Hematopoietic multipotent progenitor cell treated with erythropoietin and hydrocortisone succinate and interleukin-3 and kit ligand, for 15 days (in vitro differentiated cells): ENCODE measurements at places on chromosomes 5 and 9.

DNA sequence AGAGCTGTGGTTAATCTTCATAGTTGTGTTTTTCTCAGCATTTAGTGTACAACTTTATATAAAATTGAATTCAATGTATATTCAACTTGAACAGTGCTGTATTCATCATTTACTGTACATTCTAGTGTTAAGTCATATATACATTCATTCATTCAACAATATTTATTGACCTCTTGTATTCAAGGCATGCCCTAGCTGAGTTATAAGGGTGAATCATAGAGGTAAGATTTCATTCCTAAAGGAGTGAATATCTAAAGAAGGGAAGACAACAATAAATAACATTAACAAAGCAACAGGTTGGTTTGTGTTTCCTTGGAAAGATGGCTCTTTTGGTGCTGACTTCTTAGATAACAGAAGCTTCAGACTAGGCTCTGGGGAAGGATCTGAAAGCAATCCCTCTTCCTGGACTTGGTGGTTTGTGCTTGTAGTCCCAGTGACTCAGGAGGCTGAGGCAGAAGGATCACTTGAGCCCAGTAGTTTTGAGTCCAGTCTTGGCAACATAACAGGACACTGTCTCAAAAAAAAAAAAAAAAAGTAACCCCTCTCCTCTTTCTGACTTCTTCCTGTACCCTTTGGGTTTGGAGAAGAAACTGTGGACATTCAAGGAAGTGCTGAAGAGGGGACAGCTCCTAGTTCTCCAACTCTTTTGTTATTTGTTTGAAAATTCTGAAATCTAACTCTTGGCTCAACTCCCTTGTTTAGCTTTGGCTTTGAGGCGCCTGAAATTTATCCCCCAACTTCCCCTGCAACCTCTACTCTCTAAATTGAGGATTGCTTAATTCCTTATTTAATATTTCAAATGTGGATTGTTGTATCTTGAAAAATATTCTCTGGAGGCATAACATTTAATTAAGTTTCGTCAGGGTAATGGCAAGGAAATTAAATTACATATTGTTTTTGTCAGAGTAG, 80.2 kb downstream of the OSTF1 start:
- DNase-seq: no peak

DNA sequence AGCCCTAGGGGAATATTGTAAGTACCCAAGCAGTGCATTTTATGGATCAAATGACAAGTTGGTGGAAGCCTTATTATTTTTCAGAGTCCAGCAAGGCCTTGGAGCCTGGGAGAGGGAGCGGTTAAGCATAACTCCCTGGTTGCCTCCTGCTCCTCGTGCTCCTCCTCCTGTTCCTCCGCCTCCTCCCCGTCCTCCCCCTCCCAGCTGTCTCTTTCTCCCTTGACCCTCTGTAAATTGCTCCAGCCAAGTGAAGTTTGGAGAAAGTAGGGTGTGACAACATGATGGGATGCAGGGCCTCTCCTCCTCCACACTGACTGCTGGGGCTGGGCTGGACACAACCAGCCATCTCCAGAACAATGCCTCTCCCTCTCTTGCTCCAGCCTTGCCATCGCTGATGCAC, 586.9 kb downstream of the CCDC171 start:
- no peak for DNase-seq

DNA sequence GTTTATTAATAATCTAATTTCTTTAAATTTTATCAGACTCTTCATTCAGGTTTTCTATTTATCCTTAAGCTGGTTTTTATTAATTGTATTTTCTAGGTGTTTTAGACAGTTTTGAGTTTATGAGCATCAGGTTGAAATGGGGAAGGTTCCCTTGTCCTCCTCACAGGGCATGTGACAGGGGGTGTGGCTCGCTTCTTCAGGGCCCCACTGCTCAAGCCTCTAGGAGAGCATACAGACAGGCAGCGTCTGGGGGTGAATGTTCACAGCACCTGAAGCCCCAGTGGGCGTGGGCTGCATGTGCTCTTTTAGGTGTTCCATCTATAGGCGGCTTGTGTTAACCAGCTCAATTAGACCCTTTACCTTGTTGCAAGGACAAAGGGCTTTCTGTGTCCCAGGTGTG, 78.2 kb upstream of the RUFY1 start:
- no peak for DNase-seq

- no peak for DNase-seq
Observed at GRCh38 chr5:52708463-52708862, 79.3 kb upstream of the ITGA1 start.

DNA sequence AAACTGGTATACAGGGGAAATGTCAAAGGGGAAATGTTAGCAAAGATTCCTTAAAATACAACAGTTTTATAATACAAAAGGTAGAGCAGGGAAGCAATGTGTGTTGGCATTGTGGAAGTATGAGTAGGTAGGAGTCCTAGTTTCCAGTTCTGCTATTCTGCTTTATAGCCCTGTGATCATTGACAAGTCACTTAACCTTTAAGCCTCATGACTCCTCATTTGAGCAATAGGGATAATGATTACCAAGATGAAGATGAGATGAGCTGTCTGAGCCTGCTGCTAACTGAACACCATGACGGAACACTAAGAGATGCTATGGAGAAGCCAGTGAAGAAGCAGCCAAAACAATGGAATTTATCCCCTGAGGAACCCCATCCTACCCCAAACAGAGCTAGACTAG, 251.7 kb downstream of the PAPPA start:
- no peak for DNase-seq

GRCh38 chr5:156515803-156516360, 188.9 kb downstream of the SGCD start:
- no peak for DNase-seq

DNA sequence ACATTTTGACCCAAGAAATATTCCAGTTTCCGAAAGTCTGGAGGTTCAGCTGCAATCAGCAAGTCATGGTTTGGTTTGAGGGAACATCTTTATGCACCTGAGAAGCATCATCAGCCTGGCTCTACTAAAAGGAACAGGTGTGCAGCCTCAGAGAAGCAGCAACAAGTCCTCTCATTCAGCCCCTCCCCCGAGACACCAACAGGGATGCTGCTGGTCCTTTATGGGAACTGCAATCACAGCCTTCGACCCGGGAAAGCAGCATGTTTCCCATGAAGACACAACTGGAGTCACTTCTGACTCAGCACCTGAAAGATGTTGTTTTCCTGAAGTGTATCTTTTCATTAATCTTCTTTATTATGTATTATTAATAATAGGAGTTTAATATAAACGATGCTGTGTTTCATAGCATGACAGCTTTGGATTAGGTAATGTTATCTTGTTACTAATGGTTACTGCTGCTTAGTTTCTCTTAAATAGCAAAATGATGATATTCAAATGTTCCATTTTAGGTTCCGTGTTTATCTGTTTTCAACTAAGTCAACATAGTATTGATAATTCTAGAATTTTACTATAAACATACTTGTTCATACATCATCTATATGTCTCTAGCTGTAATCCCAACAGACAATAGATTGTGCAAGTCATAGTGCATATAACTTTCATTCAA, 15.6 kb upstream of the NREP start:
- no peak for DNase-seq

GRCh38 chr5:174295702-174296436, 250.4 kb downstream of the NSG2 start:
- no peak for DNase-seq

DNA sequence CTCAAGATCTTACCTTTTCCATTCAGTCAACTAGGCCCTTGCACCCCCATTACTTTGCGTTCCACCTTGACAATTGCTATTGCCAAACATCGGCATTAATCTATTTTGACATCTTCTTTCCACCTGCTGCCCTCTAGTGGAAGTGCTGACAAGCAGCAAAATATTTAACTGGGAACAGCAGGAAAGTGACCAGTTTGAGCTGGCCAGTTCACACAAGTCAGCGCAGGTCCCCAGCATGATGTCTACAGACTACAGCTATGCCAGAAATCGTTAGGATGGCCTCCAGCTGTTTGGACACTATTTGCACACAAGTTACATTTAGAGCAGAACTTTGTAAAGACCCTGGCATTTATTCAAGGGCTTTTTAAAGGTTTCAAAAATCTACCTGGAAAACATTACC, 160.1 kb downstream of the GHR start:
- peak; percentile 50 for DNase-seq

DNA sequence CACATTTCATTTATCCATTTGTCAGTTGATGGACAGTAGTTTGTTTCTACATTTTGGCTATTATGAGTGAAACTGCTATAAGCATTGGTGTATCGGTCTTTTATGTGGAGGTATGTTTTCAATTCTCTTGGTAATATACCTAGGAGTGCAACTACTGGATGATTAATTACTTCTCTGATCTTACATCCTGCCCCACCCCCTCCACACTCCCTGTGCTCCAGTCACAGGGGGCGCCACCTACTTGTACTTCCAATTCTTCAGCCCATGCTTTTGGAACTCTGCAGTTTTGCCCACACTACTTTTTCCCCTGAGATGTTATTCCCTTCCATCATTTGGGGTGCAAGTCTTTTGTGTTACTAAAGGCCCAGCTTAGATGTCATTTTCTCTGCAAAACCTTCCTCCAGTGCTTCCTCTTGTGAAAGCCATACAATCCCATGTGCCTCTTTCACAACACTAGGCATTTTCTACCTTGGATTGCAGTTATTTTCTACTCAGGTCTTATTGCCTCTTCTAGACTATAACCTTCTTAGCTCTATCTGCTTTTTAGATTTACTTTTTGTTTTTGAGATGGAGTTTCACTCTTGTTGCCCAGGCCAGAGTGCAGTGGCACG, 42.1 kb downstream of the SEC61B start:
- DNase-seq: no peak

GRCh38 chr9:78189001-78189400, 46.9 kb upstream of the CEP78 start:
- DNase-seq: no peak

GRCh38 chr5:162824360-162824759, 613.0 kb upstream of the CCNG1 start:
- no peak for DNase-seq

DNA sequence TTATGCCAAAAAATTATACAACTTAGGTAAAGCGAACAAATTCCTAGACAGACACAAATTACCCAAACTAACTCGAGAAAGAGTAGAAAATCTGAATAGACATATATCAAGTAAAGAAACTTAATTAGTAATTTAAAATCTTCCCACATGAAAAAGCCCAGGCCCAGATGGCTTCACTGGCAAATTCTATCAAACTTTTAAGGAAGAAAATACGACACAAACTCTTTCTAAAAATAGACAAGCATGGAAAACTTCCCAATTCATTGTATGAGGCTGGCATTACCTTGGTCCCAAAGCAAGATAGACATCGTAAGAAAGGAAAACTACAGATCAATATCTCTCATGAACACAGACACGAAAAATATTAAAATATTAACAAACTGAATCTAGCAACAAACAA, 135.3 kb downstream of the DRD1 start:
- no peak for DNase-seq

DNA sequence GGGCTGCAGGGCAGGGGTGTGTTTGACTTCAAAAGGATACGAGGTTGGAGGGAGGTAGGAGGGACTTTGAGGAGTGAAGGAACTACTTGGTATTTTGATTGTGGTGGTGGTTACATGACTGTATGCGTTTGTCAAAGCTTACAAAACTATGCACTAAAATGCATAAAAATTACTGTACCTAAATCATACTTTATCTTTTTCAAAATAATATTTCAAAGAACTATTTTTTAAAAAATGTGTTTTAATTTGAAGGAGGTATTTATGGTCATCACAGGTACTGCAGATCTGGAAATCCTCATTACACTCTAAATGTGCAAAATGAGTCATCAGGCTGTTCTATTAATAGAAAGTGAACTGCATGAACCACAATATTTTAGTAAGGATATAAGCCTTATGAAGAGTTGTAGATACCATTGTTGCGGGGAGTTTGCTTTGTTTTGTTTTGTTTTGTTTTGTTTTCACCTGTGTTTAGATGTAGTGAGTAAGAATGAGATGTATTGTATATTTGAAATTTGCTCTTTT, 116.9 kb downstream of the ARRDC3 start:
- no peak for DNase-seq

DNA sequence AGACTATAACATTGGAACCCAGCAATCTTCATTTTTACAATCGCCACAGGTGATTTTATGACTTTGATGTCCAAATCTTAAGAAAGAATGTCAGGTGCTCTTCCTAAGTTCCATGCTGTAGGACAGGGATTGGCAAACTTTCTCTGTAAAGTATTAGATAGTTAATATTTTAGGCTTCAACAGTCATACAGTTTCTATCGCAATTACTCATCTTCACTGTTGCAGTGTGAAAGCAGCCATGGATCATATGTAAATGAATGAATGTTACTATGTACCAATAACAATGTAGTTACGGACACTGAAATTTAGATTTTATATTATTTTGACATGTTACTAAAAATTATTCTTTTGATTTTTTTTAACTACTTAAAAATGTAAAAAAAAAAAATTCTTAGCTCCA, 169.7 kb downstream of the DTWD2 start:
- no peak for DNase-seq

DNA sequence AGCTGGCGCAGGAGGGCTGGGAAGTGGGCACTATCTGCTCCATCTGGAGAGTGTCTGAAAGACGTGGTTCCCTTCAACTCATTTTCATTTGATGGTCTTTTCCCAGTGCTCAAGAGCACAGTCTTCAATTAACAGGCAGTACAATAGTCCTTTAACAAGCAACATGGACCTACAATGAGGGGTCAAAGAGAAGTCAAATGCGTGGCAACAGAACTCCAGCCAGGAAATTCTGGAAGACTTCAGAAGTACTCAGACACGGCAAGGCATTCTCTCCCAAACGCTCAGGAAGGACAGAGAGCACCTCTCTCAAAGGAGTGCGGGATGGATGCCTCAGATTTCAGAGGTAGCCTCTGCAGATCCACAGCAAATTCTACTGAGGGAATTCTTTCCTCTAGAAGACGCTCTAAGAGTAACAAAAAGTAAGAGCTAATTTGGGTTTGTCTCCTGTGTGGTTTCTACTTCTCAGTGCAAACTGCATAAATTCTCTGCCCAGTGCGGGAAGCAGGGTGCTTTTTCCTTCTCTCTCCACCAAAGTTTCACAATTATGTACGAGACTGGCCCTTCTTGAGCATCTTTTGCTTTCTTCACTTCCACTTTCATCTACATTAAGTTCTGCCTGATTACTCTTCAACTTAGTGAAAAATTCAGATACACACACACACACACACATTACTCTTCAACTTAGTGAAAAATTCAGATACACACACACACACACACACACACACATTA, 56.4 kb downstream of the LHFPL2 start:
- no peak for DNase-seq

GRCh38 chr9:3458806-3459475, 66.9 kb downstream of the RFX3 start:
- no peak for DNase-seq

- DNase-seq: no peak
Observed at GRCh38 chr9:26193237-26193636, 515.0 kb upstream of the TUSC1 start.

DNA sequence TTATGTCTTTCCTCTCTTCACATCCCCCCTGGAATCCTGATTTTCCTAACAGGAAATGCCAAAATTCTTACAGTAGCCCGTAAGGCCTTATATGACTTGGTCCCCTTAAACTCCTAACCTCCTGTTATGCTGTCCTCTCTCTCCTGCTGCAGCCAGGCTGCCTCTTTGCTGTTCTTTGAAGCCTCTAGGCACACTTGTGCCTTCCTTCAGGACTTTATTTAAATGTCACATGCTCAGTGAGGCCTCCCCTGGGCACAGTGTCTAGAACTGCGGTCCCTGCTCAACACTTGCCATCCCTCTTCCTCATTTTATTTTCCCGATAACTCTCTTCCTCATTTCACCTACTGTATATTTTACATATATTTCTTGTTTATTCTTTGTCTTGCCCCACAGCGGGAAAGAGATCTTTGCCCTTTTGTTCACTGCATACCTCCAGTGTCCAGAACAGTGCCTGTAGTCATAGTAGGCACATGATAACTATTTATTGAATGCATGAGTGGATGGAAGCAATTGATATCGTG, 5.5 kb upstream of the SHB start:
- no peak for DNase-seq

- DNase-seq: no peak
Observed at GRCh38 chr5:129172580-129172979, 78.0 kb downstream of the ISOC1 start.
